ENCODE measurements at places on chromosomes 16 and 17.

- DNase-seq = no peak
These were observed 15.3 kb upstream of the HEXD start for GRCh38 chr17:82402865-82403264.

- no peak for DNase-seq
These were observed 47.2 kb downstream of the ANKRD11 start for GRCh38 chr16:89442990-89443726.

- no peak for DNase-seq
These were observed 31.0 kb downstream of the TBX21 start for GRCh38 chr17:47763913-47764582.

DNA sequence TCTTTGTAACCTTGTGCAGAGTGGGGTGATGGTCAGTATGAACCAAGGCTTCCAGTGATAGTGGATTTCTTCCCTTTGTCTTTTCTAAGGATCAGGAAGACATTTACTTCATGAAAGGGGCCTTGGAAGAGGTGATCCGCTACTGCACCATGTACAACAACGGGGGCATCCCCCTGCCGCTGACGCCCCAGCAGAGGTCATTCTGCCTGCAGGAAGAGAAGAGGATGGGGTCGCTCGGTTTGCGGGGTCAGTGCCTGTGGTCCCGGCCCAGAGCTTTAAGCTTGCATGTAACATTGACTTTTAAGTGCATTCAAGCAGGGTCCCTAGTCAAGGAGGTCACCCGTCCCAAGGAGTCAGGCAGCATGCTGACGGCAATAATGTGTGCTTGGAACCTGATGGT is 56.0 kb downstream of the MEAK7 start:
- DNase-seq = no peak

- no peak for DNase-seq
These were observed 217.8 kb upstream of the IRX5 start for GRCh38 chr16:54712866-54713265.

DNA sequence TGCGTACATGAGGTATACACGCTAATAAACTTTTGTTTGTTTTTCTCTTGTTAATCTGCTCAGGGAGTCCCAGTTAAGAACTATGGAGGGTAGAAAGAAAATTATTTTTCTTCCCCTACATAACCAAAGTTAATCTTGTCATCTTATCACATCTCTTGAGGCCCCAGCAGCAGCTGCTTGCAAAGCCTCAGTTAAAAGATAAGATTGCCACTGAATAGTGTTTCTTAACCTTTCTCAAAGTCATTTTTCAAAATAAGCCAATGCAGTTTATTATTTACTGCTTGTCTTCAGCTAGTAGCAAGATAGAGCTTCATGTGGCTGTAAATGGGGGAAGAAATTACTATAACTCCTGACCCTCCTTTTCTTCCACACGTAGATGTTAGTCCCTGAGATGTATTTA is 21.5 kb upstream of the APOH start:
- DNase-seq = no peak

- DNase-seq = no peak
These were observed 13.9 kb downstream of the HAGH start for GRCh38 chr16:1812732-1813163.

GRCh38 chr17:66952681-66953629 is 11.6 kb upstream of the CACNG4 start:
- no peak for DNase-seq

- no peak for DNase-seq
These were observed 336.7 kb downstream of the FOXL1 start for GRCh38 chr16:86914876-86915717.

GRCh38 chr16:78552106-78552675 is 452.7 kb downstream of the WWOX start:
- DNase-seq = no peak

DNA sequence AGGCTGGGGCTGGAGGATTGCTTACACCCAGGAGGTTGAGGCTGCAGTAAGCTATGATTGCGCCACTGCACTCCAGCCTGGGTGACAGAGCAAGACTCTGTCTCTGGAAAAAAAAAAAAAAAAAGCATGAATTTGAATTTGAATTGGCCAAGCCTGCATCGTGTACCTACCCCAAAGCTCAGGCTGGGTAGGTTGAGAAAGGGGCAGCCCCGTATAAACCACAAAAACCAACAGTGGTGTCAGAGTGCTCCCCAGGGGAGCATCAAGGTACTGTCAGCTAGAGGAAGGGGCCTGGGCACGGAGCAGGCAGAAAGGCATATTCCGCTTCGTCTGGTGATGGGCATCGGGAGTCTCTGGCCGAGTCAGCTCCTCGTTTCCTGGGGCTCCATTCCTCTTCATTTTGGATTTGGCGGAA is 40.9 kb downstream of the RAP1GAP2 start:
- DNase-seq = no peak

GRCh38 chr16:88737298-88738150 is 31.2 kb downstream of the CTU2 start:
- peak; percentile 29 for DNase-seq

- DNase-seq = no peak
These were observed 56.4 kb upstream of the SLC25A19 start for GRCh38 chr17:75345514-75346167.

DNA sequence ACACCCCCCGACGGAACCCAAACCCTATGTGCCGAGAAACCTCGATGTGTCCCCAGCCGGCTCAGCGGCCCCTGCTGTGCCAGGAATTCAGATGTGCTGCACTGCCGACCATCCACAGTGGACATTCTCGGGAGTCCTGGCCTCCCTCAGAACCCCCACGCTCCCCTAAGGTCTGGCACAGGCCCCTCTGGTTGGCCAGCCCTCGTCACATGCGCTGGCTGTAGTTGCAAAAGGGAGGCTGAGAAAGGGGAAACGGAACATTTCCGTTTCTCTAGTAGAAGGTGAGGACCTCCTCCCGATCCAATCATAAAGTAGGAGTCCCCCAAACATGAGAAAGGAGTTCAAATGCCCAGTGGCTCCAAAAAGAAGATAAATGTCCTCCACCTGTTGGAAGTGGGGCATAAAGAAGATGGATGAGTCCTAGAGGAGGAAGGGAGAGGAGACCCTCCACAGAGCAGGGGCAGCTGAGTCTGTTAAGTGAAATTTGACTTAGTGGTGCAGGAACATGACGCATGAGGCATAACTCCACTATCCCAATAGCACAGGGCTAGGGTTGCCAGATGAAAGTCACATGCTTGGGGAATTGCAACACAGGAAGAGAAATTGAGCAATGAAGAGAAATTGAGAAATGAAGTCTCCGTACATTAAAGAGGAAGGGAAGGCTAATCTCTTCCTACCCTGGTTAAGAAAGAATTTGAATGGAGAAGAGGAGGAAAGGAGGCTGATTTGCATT is 49.3 kb upstream of the WSB1 start:
- DNase-seq = peak; percentile 87

- DNase-seq = no peak
These were observed 997.6 kb upstream of the RBFOX1 start for GRCh38 chr16:6335072-6335471.

DNA sequence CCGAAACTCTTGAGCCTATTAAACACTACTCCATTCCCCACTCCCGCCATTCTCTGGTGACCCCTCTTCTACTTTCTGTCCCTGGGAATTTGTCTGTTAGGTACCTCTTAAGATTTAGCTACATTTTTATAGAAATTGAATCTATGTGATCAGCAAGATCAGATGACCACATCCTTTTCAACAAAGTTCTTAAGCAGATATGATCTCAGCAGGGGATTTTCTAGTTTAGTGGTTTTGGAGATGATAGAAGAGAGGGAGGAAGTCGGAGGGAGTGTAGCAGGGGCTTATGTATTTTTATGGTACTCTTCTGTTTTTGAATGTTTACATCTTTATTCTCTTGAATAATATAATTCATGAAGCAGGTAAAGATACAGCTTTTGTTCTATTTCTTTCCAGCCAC is 40.8 kb downstream of the RPA1 start:
- no peak for DNase-seq

DNA sequence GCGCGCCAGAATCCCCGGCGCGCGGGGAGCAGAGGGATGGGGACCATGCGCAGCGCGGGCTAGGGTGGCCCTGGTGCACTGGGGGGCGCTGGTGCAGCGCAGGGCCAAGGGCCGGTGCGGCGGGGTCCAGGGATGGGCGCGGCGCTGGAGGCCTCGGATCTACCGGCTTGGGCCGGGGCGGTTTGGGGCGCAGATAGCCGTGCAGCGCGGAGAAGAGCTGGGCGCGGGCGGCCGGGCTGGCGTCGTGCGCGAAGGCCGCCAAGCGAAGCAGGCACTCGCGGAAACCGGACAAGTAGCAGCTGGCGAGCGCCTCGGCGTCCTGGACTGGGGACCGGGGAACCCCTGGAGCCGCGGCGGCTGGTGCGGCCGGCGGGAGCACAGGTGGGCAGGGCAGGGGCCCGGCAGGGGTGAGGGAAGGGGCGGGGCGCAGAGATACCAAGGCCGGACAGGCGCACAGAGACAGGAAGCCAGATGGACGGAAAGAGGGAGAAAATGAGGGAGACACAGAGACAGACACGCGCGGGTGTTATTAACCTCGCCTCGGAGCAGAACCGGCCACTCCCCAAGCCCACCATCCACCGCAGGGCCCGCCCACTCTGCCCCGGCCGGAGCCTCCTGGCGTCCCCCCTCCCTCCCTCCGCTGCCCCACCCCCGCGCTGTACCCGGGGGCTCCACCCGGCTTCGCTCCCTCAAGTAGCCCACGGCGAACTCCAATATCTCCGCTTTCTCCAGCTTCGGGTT is 2.1 kb downstream of the HES7 start:
- DNase-seq = no peak

- DNase-seq = peak; percentile 15
These were observed 78.9 kb downstream of the CNGB1 start for GRCh38 chr16:57892041-57892440.

GRCh38 chr16:30902029-30902972 is 5.9 kb downstream of the CTF1 start:
- DNase-seq = no peak

GRCh38 chr17:77696721-77697460 is 261.6 kb upstream of the TNRC6C start:
- DNase-seq = no peak

DNA sequence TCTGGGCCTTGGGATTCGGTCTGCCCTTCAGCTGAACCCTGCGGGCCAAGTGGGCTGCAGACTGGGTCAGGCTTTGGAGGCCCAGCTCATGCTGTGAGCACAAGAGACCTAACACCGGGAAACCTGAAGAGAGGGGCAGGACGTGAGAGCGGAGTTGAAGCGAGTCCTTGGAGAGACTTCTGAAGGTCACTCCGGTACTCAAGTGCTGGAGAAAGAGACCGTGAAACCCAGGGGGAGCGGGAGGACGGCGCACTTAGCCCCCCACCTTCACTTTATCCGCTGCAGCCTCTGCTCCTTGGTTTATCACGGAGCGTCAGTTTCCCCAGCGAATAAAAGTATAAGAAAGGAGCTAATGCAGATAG is 361 bp downstream of the UQCRC2 start:
- no peak for DNase-seq

DNA sequence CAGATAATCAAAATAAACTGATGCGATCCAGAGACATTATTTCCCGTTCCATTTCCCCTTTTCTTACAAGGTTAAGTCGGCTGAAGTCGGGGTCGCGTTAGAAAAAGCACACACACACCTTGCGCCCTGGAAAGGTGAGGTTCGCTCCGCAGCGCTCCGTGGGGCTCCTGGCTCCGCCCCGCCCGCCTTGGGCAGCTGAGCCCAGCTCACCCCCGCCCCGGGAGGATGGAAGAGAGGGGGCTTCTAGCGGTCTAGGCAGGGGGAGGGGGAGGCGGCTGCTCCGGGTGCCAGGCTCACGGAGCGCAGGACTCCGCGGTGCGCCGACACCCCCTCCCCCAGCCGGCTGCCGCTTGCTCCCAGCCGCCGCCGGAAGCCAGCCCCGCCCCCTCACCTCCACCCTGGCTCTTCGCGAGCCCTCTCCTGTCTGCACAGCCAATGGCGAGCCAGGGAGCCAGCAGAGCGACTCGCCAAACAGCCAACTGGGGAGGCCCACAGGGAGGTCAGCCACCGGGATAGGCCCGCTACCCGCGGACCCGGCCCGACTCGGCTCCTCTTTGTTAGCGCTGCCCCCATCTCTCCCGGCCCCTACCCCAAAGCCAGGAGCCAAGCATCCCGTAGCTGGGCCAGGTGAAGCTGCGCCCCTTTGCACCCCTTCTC is 30.4 kb downstream of the FAM222B start:
- DNase-seq = peak; percentile 91

GRCh38 chr17:39014795-39015545 is 47.8 kb upstream of the FBXO47 start:
- DNase-seq = no peak

DNA sequence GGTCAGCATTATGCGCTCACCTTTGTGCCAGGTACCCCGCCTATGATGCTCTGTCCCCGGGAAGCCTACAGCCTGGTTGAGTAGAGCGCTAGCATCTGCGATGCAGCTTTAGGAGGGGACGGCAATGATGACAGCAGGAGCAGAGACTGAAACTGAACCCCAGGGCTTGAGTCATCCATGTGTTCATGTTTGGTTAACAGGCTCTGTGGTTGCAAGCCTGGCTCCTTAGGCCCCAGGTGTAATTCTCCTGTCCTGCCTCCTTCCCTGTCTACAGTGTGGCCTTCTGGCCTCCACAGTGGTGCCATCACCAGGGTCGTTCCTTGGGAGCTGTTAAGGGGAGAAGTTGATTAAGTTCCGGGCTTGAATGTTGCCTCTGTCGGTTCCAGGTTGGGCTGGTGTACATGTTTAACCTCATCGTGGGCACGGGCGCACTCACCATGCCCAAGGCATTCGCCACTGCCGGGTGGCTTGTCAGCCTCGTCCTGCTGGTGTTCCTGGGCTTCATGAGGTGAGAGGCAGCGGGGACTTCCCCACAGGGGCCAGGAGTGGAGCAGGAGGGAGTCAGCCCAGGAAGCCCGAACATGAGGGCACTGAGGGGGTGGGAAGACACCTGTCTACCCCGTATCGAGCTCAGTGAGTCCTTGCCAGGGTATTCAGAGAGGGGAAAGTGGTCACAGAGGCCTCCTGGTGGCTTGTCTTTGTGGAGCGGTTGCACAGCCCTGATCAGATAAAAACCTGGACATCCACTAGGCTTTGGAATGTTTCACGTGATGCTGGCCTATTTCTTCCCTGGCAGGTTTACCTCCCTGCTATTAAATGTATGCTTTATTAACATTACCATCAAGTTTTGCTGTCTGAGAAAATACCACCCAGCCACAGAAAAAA is 9.2 kb upstream of the NAT9 start:
- no peak for DNase-seq

DNA sequence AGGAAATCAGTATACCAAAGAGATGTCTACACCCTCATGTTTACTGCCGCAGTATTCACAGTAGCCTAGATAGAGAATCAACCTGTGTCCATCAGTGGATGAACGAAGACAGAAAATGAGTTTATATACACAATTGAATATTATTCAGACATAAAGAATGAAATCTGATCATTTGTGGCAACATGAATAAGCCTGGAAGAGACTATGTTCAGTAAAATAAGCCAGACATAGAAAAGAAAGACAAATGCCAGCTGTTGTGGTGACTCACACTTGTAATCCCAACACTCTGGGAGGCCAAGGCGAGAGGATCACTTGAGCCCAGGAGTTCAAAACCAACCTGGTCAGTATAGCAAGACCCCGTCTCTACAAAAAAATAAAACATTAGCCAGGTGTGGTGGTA is 16.1 kb downstream of the NUDT16L1 start:
- DNase-seq = no peak

GRCh38 chr17:59010026-59010425 is 96.7 kb downstream of the TRIM37 start:
- DNase-seq = no peak

- DNase-seq = no peak
These were observed 5.7 kb downstream of the CFAP119 start for GRCh38 chr16:30755955-30756780.

Data from fibroblast of skin of left biceps (primary cell).